ENCODE measurements at places on chromosomes 16 and 17.

- no peaks in the 10 kb centered on the region for H3K27me3 ChIP-seq
- peaks cover 39% of the 10 kb centered on the region for H3K4me1 ChIP-seq
- no peaks in the 10 kb centered on the region for H3K36me3 ChIP-seq
- DNase-seq: no peak
Observed at GRCh38 chr17:59652119-59652518, 32.4 kb downstream of the CLTC start.

- H3K27ac ChIP-seq: no peak overlapping the region
- H3K4me3 ChIP-seq: no peak overlapping the region
- H3K4me1 ChIP-seq: peaks cover 75% of the 10 kb centered on the region
- DNase-seq: no peak
Observed at GRCh38 chr16:9114112-9114511, 22.7 kb downstream of the HAPSTR1 start.

GRCh38 chr17:78802008-78802407, 19.9 kb upstream of the CYTH1 start:
- H3K4me3 ChIP-seq: no peak overlapping the region
- H3K27me3 ChIP-seq: no peaks in the 10 kb centered on the region
- H3K4me1 ChIP-seq: no peaks in the 10 kb centered on the region

DNA sequence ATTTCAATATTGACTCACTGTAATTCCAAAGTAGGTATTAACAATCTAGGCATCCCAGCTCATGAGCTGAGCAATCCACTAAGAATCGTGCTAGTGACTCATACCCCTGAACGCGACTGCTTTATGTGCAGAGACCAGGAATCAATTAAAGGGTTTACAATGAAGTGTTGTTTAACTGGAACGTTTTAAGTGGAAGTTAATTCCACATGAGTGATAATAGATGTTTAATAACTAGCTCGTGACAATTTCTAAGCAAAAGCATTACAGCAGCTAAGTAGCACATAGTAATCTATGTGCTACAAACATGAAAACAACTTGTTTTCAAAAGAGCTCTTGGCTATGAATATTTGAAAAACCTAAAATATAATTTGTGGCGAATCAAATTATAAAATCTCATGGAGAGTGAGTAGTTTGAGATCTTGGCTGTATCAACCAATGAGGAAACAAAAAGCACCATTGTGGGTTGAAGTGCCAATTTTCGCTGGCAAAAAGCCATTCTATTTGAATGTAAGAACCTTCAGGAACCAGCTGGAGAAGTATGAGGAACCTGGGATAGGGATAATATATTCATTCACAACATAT, 9.4 kb downstream of the GJC1 start:
- H3K27me3 ChIP-seq: peaks cover 24% of the 10 kb centered on the region
- no peak for DNase-seq
- no peak overlapping the region for H3K4me3 ChIP-seq
- no peaks in the 10 kb centered on the region for H3K36me3 ChIP-seq

Data from adrenal gland (tissue), 19 donors.